ENCODE measurements at places on chromosomes 13 and 19.

DNA sequence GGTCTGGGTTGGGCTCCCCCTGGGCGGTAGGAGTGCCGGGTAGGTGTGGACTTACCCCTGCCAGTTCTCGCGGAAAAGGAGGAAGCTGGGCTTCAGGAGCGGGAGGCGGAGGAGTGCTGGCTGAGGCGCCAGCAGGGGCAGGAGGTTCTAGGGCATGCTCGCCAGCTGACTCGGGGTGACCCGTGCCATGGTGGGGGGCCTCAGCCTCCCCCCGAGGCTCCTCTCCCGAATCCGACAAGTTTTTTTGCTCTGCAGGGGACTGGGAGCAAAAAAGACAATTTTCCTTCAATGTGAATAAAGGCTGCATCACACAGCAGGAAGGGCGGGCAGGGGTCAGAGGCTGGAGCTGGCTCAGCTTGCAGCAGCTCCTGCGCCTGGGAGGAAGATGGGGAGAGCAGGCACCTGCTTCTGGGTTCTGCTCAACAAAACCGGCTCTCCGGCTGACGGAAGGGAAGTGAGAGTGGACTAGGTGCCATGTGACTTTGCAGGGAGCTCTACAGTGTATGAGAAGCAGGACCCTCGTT is 26.5 kb downstream of the RANBP3 start:
- DNase-seq: peak; percentile 75

DNA sequence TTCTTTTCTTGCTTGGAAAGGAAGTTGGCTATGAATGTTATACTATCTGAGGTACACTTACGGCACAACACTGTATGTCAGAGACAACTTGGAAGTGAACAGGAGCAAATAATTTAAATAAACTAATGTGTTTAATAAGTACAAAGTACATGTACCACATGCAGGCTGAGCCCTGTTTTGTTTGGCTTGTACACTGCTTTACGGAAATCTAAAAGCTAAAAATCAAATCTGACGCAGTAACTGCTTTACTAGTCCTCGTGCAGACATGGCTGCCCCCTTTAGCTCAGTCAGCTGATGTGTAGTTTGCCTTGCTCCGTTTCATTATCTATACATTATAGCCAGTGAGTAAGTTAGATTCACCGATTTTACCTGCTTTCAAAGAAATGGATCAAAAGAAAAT is 36.5 kb downstream of the TDRD3 start:
- no peak for DNase-seq

DNA sequence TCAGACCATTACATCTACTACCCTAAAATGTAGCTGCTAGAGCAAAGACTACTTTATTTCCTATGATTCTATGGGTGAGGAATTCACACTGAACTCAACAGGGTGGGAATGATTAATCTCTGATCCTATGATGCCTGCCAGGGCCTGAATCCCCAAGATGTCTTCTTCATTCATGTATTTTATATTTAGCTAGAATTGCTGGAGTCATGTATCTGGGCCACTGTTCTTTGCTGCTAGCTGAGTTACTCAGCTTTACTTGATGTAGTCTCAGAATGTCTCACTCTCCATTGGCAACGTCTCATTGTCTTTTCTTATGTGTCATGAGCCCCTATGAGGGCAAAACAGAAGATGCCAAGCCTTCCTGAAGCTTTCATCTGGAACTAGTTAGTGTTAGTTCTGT is 21.1 kb downstream of the ZNF582 start:
- DNase-seq: no peak

GRCh38 chr13:95153647-95154412 is 147.4 kb downstream of the ABCC4 start:
- DNase-seq: no peak

DNA sequence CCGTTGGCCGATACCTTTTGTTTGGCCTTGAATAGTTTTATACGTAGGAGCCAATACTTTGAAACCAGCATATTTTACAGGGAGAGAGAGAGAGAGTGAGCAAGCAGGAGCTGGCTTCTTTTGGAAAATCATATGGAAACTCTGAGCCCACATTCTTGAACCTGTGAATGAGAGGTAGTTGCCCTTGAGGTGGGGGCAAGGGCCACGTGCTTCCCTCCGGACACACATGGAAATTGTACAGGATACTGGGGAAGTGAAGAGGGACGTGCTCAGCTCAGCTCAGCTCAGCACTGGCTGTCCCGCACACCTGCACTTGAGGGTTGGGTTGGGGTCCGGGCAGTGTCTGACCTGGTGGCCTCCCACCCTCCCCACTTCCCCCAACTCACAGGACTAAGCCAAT is 68.3 kb downstream of the SPRYD7 start:
- DNase-seq: no peak

DNA sequence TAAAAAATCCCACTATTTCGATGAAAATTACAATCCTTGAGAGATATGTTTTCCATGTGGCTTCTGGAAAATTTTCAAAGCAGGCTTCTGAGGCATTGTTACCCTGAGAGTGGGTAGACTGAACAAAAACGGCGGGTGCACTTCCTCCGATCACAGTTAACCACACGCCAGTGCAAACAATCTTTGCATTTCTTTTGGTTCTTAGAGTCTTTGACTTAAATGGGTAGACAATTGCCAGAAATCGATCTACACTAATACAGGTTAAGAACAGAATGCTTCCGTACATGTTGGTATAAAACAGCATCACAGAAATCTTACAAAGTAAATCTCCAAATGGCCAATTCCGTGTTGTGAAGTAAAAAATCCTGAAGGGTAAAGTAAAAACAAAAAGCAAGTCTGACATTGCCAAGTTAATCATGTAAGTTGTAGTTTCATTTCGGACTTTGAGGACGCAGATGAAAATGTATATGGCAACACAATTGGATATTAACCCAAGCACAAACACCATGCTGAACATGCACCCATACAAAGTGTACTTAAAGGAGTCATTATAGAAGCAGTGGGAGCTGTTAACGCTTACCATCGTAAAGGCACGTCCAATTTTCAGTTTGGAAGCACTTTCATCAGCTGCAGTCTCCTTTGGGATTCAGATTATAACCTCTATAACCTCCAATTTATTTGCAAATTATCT is 927 bp downstream of the LPAR6 start:
- no peak for DNase-seq

- no peak for DNase-seq
Measured at GRCh38 chr13:41938918-41939317, 22.0 kb downstream of the VWA8 start.

- peak; percentile 50 for DNase-seq
Measured at GRCh38 chr19:4970558-4971423, 1.9 kb downstream of the KDM4B start.

- DNase-seq: no peak
Measured at GRCh38 chr19:18507021-18507726, 14.7 kb downstream of the ELL start.

GRCh38 chr13:48266701-48267639 is 34.0 kb downstream of the ITM2B start:
- DNase-seq: no peak

DNA sequence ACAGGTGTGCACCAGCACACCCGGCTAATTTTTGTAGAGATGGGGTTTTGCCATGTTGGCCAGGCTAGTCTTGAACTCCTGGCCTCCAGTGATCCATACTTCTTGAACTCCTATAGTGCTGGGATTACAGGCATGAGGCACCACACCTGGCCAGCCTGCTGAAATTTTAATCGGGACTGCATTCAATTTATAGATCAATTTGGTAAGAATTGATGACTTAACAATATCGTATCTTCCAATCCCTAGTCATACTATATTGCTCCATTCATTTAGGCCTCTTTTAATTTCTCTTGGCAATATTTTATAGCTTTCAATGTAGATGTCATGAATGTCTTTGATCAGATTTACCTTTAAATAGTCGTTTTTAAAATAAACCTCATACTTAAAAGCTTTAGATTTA is 5.6 kb upstream of the ZNF45 start:
- no peak for DNase-seq

DNA sequence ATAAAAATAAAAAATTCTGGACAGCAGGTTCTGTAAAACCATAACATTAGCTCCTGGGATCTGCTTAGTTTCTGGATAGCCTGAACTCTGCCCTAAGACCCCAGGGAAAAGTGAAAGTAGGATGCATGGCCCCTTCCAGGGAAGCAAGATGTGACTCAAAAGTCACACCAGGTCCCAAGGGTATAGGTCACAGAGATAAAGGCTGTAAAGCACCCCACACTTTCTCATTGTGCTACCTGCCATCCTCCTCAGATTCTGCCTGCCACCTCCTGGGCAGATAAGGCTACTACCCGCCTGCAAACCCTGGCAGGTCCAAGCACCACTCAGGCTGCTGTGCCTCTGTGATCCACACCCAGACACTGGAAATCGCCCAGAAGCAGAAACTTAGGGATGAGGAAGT is 20.6 kb downstream of the FFAR2 start:
- peak; percentile 74 for DNase-seq

DNA sequence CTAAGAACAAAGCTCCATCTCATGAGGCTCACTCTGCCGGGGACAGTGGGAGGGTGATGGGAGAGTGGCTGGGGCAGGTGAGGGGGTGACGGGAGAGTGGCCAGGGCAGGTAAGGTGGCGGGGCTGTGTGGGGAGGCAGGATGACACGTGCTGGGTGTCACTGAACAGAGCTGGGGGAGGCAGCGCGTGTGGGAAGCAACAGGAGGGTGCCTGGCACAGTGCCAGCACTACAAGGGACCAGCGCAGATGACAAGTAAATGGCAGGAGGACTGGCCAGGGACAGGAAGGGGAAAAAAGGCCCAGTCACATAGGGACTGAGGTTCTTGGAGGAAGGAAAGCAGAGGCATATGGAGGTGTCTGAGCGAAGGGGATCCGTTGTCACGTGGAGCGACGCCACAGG is 129.9 kb downstream of the RNF17 start:
- DNase-seq: no peak

DNA sequence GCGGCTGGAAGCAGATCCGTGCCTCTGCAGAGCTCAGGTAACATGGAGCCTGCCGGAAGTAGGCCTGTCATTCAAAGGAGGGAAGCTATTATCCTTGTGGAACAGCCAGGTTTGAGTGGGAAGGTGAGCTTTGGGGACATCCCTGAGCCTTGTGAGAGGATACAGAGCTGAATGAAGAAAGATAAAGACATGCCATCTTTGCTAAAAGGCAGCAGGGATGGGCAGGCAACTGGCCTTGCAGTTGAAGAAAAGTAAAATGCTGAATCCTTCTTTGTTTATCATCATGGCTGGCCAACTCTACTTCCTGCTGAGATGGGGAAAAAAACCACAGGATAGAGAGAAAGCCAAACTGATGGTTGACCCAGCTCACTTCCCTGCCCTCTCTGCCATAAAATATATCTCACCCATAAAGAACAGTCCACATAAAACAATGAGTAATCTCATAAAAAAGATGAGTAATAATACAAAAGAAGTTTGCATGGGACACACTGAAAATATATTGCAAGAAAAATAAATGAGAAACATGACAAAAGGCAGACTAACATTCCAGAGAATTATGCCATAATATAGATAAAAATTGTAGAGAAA is 226.3 kb downstream of the DLEU7 start:
- DNase-seq: no peak

- DNase-seq: no peak
Measured at GRCh38 chr13:24038841-24039330, 121.6 kb upstream of the SPATA13 start.

DNA sequence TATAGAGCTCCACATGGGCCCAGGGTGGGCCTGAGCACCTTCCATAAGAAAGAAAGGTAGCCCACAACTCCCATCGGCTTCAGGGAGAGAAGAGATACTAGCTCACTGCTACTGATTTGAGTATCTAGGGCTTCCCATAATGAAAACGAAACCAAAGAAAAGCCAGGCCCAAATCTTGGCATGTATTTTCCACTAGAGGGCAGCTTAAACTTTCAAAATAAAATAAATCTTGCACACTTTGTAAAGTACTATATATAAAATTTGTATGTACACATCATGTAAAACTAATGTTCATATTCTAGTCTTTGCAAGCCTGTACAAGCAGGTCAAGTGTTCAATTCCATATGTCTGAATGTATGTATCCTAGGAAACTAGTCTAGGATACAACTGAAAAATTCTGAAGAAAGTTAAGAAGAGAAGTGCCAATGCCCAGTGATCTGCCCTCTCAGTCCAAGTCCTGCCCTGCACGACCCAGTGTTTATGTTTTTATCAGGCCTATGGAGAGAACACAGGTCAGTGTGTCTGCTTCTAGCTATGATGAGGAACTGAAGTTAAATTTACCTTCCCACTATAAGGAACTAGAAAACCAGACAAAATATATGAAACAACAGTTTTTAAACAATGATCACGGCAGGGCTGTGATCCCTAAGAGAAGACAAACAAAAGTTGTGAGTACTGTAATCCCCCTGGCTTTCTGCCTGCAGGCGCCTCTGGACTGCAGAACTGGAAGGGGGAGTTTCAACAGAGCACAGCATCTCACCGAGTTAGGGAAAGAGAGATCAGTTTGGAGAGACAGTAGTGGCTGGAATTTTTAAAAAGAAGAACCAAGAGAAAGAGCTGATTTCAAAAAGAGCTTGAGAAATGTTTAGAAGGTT is 475.7 kb downstream of the UQCRFS1 start:
- DNase-seq: peak; percentile 72
